ENCODE measurements at places on chromosomes 2 and 18.
A peak's percentile ranks its signal among the peaks of the same experiment; 100 is the strongest.

DNA sequence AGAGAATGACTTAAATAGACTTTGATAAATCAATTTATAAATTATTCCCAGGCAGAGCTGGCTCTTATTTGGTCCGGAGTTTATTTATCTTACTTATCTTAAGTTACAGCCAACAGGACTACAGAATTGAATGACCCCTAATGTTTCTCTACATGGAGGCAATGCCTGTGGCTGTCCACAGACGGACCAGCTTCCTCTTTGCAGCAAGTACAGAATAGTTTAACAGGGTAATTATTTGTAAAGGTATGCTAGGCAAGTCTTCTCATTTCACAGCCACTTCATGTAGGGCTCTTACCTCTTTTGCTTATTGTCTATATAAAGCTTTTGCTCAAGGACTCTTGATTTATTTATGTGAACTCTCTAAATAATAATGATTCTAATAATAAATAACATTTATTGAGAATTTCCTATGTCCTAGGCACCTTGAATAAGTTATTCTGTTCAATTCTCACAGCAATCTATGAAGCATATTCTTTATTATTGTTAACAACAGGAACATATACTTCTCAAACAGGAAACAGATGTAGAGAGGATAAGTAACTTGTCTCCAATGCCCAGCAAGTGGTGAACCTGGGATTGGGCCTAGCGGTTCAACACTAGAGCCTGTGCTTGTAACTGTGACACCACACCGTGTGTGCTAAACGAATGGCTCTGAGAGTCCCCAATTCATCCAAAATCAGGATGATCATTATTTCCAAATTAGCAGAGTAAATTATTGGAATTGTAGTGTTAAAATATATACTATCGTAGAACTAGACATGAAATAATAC is 58.8 kb upstream of the NXPH2 start:
- DNase-seq = no peak

GRCh38 chr18:35624146-35624545 is 42.6 kb downstream of the GALNT1 start:
- DNase-seq = no peak

DNA sequence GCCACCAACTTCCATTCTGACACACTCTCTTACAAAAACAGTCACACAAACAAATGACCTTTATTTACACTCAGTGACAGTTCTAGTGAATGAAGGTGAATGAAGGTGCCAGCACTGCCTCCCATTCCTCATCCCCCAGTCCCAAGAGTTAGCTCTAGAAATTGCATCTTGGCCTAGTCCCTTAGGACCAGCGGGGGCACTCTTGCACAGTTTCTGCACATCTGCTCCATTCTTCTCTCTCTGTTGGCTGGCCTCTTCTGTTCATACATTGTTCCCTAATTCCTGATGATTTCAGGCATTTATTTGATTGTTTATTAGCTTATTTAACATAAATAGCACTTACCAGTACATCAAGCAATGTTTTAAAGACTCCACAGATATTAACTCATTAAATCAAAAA is 30.9 kb downstream of the GAREM1 start:
- no peak for DNase-seq

DNA sequence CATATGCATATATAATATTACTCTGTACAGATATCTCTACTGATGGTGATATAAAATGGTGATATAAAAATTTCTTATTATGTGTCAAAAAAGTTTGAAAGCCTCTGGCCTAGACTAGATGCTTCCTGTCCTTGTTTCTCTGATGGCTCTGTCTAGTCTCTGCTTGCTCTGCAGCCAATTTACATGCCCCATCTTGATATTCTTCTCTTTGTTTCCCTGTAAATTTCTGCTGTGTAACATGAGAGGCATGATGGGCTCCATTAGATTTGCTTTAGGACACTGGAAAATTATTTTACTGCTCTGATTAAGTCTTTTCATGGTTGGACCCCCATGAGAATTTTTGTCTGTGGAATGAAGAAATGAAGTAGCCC is 24.3 kb downstream of the BABAM2 start:
- DNase-seq = no peak

DNA sequence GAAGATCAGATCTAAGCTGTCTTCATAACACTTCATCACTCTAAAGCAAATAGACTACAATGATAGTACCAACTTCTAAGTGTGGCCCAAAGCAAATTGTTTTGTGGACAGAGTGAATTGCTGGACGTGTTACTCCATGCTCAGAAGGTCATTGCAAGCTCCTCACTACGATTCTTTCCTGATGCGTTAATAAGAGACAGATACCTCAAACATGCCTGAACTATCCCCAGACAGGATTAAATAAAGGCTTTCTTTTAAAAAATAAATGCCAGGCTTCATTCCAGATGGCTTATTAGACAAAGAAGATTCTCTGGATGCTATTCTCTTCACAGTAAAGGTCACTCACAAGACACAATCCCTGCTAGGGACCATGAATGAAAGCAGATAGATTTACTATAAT is 621.2 kb downstream of the DCDC2C start:
- DNase-seq = no peak

- no peak for DNase-seq
Observed at GRCh38 chr18:22165603-22166068, 3.8 kb upstream of the GATA6 start.

- DNase-seq = no peak
Observed at GRCh38 chr2:71323386-71323785, 8.2 kb upstream of the ZNF638 start.

GRCh38 chr2:160014227-160014626 is 48.2 kb downstream of the PLA2R1 start:
- no peak for DNase-seq

DNA sequence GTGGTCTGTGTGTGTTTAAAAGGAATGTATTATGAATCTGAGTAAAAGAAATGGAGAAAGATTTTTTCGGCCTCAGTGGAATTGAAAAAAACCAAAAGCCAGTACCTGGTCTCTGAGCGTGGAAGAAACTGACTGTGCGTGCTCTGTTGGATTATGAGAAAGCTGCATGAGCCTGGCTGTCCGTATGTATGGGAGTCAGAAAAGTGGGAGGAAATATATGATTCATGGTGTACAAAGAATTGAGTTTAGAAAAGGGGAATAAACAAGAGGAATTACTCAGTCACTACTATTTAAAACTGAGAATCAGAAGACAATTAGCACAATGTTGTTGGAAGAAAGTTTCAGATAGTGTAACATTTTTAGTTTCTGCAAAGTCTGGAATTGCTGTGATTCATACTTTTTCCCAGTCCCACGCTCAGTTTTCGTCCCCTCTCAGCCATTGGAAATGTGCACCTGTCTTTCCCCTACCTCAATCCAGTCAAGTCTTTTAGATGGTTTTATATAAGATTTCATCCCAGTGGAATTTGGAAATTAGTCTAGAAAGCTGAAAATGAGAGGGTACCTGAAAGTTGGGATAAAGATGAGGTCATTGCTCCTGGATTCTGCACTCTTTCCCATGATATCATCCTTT is 66.4 kb upstream of the CHMP1B start:
- DNase-seq = no peak

GRCh38 chr2:69280796-69281412 is 106.1 kb downstream of the GFPT1 start:
- no peak for DNase-seq

DNA sequence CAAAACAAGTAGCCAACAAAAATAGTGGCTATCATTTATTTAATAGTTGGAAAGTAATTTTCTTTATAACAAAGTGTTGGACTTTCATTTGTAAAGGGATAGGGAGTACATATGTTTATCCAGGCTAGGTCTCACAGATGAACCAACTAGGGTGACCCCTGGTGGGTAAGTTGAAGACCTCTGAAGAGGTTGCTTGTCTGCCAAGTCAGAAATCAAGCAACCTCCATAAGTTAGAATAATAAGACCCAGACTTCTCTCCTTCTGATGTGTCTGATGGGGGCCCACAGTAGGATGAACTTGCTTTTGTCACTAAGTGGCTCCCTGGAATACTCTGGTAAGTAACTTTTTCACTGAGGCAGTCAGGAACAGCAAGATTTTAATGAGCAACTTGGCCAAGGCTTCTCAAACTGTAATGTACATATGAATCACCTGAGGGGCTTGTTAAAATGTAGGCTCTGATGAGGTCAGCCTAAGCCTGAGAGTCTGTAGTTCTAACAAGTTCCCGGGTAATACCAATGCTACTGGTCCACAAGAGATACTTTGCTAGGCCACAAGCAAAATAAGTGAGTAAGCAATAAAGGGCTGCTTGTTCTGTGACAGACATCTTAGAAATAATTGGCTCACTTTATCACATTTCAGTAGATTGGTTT is 319.6 kb downstream of the PIK3C3 start:
- no peak for DNase-seq

- no peak for DNase-seq
Observed at GRCh38 chr18:43049021-43049420, 66.5 kb downstream of the RIT2 start.

- peak; percentile 32 for DNase-seq
Observed at GRCh38 chr2:120228503-120228902, 5.3 kb upstream of the TMEM185B start.

- no peak for DNase-seq
Observed at GRCh38 chr18:57446322-57446721, 11.1 kb downstream of the ONECUT2 start.

GRCh38 chr18:8232791-8233190 is 376.4 kb upstream of the RAB12 start:
- DNase-seq = no peak

DNA sequence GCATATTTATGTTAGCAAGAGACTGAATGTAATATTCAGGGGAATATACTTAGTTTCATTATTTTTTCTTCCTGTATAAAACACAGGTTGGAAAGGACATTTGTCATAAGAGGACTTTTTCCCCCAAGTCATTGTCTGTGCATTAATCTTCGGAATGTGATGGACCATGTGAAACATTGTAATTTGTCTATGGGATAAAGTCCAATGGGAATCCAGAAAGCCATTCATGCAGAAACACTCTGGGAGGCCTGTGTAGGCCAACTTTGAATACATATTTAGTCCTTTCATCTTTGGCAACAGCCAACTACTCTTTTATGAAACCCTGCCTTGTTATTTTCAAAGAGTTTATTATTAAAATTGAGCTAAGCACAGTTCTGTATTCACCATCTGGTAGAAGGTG is 386.4 kb downstream of the PIK3C3 start:
- DNase-seq = no peak

- peak; percentile 29 for DNase-seq
Observed at GRCh38 chr18:35581898-35582641, 530 bp downstream of the GALNT1 start.

GRCh38 chr18:7635948-7636347 is 68.8 kb downstream of the PTPRM start:
- DNase-seq = no peak

DNA sequence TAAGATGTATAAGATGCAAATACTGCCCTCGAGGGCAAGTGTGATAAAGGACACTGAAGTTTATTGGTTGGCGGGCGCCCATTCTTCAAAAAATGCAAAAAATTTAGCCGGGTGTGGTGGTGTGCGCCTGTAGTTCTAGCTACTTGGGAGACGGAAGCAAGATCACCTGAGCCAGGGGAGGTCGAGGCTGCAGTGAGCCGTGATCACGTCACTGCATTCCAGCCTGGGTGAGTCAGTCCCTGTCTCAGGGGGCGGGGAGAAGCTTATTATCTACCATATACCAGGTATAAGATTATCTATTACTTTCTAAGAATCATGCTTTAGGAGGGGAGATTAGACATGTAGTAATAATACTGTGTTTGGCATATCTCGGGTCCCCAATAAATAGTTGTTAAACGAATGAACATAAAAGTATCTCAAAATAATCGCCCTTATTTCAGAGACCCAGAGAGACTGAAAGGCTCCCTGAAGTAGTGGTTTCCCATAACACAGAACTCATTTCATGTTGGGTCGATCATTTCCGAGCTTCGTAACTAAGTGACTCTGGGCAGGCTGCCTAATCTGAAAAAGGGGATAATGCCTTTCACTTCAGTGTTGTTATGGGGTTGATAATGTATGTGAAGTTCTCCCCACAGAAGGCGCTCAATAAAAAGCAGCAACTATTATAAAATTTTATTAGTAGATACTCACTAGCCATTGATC is 1.2 kb upstream of the SELENOI start:
- DNase-seq = peak; percentile 28

DNA sequence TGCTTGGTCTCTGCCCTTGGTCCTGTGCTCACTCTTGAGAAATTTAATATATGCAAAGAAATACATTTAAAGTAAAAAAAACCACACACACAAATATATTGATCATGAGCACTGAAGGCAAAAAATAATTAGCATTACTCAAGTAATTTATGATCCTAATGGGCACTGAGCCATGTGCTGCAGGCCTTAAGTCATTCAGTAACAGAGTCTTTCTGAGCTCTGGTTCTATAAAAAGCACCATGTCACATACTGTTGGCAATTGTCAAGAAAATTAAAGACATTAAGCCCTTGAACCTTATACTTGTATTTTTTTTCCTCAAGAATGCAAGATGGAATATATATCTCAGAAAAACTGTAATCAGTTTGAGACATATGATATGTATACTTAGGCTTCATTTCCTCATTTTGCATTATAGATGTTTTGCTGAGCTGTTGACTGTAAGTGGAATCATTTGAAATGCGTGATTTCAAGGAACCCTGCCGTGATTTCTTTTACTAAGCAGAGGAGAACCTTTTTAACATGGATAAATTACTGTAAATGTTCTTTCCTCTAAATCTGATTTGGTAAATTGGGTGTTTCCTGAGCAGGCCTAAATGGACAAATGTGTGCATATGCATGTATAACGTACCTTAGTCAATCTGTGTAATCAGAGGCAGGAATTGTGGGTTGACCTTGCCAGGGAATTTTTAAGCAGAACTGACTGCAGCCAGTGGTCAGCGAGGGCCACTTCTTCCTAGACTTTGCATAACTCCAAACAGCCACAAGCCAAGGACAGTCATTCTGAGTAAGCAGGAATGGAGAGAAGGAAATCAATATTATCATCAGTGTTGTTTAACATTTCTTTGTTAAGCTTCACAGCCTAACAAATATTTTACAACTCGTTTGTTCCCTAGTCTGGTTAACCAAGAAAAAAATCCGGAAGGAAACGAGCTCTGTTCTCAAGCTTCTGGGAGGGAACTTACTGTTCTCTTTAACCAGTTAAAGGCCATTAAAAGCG is 191.5 kb upstream of the ATP5MC3 start:
- no peak for DNase-seq

DNA sequence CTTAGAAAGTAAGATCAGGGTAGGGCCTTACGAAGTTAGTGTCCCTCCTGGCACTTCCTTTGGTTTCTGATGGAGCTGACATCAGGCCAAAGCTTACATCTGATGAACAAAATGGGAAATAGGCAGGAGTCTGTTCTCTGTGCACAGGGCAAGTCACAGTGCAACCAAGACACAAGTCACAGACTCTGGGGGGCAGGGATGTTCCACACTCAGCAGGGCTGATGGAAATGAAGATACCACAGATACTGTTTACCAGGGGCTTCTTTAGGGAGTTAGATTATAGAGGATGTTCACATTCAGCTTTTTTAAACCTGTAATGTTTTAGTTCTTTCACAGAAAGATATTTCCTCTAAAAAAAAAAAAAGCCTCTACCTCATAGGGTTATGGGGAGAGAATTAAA is 106.2 kb upstream of the EPC2 start:
- DNase-seq = no peak
